ENCODE measurements at places on chromosomes 2 and 18.

- no peak for DNase-seq
These were observed 125.5 kb upstream of the EPC2 start for GRCh38 chr2:148519013-148519412.

DNA sequence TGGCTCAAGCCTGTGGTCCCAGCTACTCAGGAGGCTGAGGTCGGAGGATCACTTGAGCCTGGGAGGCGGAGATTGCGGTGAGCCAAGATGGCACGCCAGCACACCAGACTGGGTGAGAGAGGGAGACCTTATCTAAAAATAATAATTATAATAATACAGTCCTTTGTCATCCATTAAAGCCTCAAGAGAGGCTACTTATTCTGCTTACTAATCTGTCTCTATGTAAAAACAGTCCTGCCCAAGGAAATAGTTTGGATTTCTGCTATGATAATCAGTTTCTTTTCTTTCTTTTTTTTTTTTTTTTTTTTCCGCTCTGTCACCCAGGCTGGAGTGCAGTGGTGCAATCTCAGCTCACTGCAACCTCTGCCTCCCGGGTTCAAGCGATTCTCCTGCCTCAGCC lies 228.3 kb downstream of the C1D start:
- DNase-seq = no peak

- DNase-seq = no peak
These were observed 8.5 kb downstream of the RAX start for GRCh38 chr18:59264651-59265245.

DNA sequence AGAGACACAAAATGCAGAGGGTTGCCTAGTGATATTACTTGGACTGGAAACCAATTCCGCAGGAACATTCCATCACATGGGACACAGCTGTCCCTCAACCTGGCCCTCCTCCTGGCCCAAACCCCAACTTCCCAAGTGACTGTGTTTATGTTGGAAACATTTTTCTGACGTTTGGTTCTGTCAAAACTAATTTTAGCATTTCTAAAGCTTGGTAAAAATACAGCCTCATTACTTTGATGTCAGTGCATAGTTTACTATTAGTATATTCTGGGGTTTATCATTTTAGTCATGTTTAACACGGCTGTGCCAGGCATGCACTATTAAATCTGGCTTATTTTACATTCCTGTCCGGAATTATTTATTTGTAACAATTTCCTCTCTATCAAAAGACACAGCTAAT lies 69.9 kb downstream of the GLI2 start:
- no peak for DNase-seq

- DNase-seq = no peak
These were observed 1312.2 kb upstream of the ACVR2A start for GRCh38 chr2:146532509-146533147.

DNA sequence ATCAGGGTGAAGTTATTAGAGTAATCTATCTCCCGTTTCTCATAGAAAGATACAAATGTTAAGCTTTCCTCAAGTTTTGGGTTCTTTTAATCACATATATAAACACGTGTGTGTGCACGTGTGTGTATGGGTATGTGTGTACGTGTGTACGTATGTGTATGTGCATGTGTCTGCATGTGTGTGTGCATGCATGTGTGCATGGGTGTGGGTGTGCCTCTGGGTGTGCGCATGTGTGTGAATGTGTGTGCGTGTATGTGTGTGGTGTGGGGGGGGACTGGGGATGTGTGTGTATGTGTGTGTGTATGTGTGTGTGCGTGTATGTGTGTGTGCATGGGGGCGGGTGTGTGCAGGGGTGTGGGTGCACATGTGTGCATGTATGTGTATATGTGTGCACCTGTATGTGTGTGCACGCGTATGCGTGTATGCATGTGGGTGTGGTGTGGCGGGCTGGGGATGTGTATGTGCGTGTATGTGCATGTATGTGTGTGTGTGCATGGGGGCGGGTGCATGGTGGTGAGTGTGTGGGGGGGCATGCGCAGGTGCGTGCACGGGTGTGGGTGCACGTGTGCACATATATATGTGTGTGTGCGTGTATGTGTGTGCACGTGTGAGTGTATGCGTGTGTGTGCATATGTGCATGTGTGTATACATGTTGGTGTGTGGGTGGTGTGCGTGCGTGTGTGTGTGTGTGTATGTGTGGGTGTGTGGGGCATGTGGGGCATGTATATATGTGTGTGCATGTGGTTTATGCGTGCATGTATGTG lies 304.0 kb downstream of the MBD2 start:
- no peak for DNase-seq

GRCh38 chr2:86036669-86037138 lies 69.0 kb downstream of the POLR1A start:
- no peak for DNase-seq

GRCh38 chr2:70709275-70710037 lies 58.5 kb downstream of the ADD2 start:
- DNase-seq = no peak

DNA sequence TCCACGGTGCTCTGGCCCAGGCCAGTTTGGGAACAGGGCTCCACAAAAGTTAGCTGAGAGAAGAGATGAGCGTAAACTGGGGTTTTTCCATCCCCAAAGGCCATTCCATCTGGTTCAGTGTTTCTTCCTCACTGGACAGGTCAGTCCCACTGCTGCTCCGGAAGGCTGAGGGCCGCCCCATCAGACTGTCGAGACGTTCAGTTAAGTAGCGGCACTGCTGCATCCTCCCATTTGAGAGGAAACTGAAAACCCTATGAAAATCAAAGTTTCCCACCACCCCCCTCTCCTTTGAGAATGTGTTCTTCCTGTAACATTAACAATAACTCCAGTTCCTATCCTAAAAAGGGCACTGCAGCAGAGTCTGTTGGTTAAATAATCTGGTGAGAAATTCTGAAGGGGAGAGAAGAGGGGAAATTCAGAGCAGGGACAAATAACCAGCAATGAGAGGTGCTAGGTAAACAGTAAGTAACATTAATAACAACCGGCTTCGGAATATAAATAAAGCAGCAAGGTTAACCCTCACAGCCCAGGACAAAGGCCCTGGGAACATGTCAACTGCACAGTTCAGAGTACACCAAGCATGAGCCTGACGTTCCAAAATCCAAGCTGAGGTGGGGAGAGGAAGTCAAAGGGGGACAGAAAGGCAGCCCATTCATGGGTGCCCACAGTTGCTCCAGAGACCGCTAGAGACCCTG lies 55.4 kb downstream of the UXS1 start:
- DNase-seq = no peak

DNA sequence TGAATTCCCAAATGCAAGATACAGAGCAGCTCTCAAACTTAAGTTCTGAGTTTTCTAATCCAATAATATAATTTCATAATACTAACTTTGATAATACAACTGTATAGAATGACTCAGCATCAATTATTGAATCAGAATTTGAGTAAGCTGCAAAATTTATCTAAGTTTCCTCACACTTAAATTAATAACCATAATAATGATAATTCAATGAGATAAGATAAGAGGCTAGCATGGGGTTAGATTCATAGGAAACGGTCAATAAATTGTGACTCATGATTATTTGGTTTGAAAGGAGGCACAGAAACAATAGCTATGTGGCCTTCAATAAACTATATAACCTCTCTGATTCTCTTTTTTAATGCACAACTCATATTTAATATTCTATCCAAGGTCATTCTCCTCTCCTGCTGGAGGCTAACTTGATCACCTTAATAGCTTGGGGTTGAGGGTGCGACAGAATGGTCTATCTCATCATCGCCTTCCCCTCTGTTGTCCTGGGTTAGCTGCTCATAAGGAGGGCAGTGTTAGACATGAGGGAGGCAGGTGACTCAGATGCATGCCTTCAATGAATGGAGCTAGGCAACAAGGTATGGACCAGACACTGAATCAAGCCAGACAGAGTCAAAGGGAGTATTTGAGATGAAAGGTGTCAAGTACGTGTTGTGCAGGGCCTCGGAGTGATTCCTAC lies 36.2 kb upstream of the BMP10 start:
- DNase-seq = no peak

DNA sequence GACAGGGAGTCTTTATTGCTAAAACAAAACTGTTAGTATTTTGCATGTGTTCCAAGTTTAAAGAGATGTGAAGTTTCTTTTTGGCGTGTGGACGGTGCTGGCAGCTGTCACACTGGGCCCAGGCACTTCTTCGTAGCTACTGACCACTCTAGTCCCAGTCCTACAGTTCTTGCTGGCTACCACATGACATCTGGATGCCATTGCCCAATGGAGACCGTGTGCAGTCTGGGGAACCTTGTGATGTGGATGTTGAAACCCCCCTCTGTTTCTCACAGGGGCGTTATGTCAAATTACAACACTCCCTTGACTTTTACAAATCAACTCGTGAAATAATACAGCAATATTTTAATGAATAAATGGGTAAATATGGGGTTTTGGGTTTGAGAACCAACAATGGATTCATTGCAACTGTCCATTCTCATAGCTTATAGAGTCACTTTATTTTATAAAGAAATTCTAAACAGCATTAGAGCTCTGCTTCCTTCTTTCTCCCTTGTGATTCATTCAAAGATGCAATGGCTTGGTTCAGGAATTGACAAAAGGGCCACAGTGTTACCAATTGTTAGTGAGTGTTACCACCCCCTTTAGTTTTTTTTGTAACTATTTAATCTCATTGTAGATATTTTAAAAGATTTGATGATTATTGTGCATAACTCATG lies 1.2 kb downstream of the GPD2 start:
- DNase-seq = peak; percentile 95

- DNase-seq = no peak
These were observed 26.4 kb upstream of the ATP5MC3 start for GRCh38 chr2:175207741-175208438.

GRCh38 chr2:177538323-177538722 lies 145.8 kb downstream of the AGPS start:
- no peak for DNase-seq

DNA sequence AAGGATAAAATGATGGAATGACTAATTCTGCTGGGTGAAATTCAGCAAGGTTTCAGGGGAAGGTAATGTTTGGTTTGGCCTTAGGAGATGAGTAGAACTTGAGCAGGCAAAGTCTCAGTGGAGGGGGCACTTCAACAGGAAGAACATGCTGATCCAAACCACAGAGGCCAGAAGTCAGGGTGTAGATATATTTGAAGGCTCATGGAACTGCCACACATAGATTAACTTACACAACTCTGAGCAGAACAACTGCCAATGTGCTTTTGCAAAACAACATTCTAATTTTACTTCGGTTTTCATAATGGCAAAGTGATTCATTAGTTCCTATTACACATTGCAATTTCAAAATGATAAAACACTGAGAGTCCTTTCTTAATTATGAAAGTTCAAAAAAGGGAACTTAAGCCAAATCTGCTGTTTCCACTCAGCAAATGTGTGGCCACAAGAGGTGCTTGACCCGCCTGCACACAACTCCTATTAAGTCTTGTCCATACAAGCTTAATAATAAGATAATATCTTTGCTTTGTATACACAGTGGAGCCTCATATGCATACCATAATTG lies 284.8 kb downstream of the MREG start:
- DNase-seq = peak; percentile 91

DNA sequence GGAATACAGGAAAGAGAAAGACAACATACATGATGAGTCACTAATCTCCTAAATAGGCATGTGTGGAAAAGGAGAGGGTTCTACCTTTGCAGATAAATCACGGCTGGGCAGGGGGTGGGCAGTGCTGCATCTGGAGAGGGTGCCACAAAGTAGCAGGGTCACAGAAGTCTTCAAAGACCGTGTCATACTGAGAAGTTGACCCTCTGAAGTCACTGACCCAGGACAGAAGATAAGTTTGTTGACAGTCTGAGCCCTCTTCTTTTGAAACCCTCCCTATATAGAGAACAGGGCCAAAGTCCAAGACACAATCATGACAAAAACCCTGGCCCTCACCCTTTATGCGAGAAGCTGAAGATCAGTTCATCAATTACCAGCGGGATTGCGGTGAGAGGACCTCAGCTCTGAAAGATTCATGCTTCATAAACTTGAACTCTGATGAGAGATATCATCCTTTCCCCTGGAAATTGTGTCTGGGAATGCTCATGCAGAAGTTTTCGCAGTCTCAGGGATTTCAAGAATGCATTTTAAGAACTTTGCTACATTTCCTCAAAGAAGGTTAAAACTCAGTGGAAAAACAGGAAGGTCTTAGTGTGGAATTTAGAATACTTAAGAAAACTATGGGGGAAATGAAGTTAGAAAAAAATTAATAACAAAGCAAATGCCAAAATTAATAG lies 129.5 kb downstream of the FAM124B start:
- no peak for DNase-seq

GRCh38 chr18:48714873-48715272 lies 176.0 kb downstream of the CTIF start:
- no peak for DNase-seq

- DNase-seq = no peak
These were observed 112.2 kb downstream of the ALPK2 start for GRCh38 chr18:58516514-58517285.

DNA sequence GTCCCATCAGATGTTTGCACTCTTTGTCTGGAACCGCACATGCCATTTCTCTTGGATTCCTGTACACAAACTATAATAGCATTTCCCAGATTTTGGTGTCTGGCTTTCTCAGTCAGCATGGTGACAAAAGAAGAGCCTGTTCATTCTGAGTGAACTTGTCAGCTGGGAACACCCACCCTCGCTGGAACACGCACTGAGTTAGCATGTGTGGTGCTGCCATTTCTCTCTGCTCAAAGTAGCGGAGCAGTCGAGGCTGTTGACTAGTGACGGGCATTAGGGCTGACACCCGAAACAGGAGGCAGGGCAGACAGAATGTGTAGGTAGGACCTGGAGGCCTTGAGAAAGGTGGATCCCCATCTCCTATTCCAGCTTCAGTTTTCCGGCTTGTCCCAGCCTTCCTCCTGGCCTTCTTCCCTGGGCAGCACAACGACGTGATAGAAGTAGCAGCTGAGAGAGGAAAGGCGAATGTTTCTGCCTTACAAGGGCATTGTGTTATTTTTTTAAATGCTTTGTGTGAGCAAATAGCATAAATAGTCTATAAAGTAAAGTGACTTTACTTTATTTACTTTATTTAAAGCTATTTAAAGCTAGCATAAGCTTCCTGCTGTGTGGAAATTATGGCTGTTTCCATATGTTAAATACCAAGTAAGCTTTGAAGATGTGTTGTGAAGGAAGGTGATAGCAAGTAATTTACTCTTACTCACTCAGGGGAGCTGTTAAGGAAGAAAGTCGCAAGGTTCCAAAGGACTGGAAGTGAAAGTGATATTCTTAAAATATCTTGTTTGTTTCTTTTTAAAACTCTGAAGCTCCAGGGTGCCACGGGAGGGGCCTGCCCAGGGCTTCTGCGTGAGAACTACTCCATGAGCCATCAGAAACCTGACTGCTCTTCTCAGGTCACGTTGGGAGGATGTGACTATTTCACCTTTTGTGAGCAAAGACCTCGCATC lies 272.6 kb downstream of the NEDD4L start:
- DNase-seq = no peak

GRCh38 chr2:29644949-29645348 lies 276.4 kb downstream of the ALK start:
- DNase-seq = no peak

DNA sequence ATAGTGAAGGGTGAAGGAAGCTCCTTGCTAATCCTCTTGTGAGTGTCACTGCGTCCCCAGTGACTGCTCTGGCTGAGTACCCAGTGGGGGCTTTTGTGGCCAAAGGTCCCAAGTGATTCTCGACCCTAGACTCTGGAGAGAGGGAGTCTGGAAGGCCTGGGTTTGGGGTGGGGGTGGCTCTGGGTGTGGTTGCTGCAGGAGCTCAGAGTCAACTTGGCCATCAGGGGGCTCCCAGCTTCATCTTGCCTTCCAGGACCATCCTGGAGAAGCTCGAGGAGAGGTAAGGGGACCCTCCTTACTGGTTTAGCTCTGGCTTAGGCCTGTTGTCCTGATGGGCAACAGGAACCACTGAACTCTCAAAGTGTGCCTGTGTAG lies 592 bp downstream of the PSD4 start:
- DNase-seq = no peak

Measured in inflammatory macrophage (primary cell).